ENCODE measurements at places on chromosomes 7 and 10.

GRCh38 chr10:30415593-30415992 lies 18.4 kb upstream of the MAP3K8 start:
- no peak for DNase-seq

GRCh38 chr7:85516675-85517074 lies 329.8 kb upstream of the SEMA3D start:
- no peak for DNase-seq

GRCh38 chr7:18469316-18469715 lies 26.2 kb upstream of the HDAC9 start:
- DNase-seq, result no peak

DNA sequence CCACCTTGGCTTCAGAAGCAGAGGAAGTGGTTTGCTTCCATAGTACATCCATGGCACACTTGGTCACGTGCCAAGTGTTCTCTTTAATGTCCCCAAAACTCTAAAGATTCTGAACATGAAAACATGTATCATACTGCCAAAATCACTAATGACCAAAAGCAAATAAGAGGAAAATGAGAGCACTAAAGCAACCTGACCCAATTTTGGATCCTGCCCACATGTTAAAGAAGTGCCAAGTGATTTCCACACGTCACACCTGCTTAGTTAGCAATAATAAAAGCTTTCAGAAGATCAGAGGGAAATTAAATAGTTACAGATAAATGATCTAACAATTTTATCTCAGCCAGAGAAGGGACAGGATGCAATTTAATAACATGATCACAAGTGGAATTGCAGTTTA lies 1170.0 kb downstream of the XPNPEP1 start:
- no peak for DNase-seq

DNA sequence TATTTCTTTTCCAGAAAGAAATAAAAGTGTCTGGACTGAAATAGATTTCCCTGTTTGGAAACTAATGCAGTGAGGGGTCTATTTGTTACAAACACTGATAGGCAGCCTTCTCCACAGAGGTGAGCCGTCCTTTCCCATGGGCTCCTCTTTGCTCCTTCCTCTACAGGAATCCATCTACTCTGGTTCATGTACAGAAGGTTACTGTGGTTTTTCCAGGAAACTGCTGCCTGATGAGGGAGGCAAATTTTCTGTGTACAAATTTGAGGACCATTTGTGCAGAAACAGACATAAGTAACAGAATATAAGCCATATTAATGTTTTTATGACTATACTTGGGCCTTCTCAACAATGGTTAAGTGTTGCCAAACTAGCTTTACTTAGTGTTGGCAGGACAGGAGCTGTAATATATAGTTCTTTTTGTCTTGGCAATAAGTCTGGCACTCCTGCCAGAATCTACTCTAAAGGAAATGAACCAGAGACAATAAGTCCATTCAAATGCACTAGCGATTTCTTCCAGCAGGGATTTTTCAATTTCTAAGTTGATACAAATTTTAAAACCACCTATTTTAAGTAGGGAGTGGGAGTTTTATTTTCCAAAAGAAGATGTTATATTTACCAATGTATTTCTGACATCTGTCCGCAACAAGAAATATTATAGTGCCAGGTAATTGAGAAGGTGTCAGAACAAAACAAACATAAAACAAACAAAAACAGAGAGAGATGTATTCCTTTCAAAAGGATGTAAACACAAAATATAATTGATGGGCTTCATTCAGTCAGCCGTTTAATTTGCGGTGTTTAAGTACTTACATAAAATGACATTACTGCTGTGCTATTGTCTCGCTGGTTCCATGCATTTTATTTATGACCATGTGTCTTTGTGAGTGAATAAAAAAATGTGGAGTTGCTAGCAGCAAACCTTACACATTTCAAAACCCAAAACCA lies 91.0 kb upstream of the NFE2L3 start:
- DNase-seq, result no peak

All from CD4-positive, alpha-beta T cell treated with Interleukin-15 for 4 hours (primary cell).